ENCODE measurements at places on chromosomes 2 and 18.

DNA sequence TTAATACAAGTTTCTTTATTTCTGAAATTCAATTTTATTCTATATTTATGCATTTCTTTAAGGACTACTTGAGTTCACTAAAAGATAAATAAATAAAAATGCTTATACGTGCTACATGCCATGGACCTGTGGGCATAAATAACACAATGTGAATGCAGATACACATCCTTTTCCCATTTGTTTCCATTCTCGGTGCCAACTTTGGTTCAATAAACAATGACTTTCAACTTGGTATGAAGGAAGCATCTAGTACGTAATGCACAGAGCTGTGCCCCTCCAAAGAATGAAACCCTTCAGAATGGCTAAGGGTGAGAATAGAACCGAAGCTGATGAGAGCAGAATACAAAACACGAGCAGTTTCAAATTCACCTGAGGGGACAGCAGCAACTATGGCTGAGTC is 409.3 kb downstream of the MTX2 start:
- DNase-seq = no peak

GRCh38 chr2:180219491-180219890 is 212.4 kb upstream of the CWC22 start:
- DNase-seq = no peak

DNA sequence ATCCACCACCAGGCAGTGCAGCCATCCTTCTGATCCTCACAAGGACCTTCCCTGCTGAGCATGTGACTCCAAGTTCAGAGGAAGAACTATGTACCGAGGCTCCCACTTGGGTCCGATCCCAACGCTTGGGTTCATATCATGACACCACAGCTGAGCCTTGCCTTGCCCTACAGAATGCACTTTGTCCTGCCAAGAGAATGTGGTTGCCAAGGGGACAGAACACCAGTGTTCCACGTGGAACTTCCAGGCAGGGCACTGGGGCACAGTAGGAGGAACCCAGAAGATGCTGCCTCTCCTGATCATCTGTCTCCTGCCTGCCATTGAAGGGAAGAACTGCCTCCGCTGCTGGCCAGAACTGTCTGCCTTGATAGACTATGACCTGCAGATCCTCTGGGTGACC is at the start of gene TEX51:
TSS of gene TEX51 (plus strand) at position 255 of the 400 bp plus-strand sequence. CDS start at position 284, 29 bp downstream.
- DNase-seq = no peak

- DNase-seq = no peak
Measured at GRCh38 chr2:109683452-109683851, 69.3 kb downstream of the SOWAHC start.

DNA sequence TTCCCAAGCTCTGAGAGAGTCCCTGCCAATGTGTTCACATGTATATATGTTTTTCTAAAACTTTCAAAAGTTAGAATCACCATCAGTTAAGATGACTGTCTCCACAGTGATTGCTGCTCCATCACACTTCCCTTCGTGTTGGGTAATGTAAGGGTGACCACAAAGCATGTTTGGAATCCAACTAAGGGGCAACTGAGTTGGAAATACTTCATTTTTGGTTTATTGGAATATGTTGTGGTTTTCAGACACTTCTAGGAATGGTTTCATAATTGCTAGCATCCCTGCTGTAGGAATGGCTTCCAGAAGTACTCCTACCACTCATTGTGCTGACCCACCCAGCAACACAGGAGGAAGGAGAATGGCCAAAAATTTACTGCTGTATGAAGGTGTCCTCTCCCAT is 212.5 kb upstream of the GULP1 start:
- no peak for DNase-seq

GRCh38 chr2:61443342-61444041 is 27.4 kb downstream of the USP34 start:
- DNase-seq = no peak

DNA sequence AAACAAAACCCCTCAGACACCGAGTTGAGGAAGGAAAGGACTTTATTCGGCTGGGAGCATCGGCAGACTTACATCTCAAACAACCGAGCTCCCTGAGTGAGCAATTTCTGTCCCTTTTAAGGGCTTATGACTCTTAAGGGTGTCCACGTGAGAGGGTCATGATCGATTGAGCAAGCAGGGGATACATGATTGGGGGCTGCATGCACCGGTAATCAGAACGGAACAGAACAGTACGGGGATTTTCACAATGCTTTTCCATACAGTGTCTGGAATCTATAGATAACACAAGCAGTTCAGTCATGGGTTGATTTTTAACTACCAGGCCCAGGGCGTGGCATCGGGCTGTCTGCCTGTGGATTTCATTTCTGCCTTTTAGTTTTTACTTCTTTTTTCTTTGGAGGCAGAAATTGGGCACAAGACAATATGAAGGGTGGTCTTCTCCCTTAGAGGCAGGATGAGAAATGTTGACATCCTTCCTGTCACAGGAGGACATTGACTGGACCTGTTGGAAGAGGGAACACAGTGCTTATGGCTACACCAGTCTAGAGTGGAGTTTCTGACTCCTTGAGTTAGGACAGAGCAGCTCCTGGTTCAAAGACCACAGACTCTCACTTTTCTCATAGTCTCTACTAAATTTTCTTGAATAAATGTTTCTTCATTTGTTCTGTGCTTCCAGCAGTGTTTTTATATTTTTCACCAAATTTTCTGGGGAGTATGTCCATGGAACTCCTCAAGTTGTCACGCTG is 35.8 kb downstream of the SPOPL start:
- DNase-seq = no peak

DNA sequence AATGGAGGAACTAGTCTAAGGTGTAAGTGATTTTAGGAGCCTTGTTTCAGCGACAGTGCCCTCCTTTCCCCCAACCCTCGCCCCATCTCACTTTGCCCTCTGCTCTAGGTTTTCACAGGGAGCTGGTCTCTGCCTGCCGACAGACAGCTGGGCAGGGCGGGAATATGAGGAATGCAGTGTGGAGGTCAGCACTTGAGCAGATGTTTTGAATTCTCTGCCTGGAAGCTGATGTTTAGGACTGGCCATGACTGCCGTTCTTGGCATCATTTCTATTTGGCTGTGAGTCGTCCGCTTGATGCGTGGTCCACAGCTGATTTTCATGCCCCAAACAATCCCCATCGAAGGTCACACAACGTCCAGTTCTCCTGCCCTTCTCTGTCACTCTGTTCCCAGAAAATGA is 55.1 kb upstream of the SIX3 start:
- no peak for DNase-seq

DNA sequence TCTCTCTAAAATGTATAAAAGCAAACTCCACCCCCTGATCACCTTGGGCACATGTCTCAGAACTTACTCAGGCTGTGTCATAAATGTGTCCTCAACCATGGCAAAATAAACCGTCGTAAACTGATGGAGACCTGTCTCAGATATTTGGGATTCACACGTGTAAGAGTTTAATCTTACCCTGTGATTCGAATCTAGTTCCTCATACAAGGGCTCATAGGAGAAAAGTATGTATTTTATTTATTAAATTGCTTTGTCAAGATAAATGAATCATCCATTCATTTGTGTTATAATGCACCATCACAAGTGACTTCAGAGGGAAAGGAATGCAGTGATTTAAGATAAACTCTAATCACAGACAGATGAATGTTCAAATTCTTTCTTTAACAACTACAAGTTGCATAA is 712.5 kb upstream of the LRATD1 start:
- DNase-seq = no peak
